ENCODE measurements at places on chromosomes 2 and 18. TPM values are rescaled to one million over a fixed set of nuclear protein-coding genes. Genes with fewer than 3 reads are reported as not detected.
A peak's percentile ranks its signal among the peaks of the same experiment; 100 is the strongest.

DNA sequence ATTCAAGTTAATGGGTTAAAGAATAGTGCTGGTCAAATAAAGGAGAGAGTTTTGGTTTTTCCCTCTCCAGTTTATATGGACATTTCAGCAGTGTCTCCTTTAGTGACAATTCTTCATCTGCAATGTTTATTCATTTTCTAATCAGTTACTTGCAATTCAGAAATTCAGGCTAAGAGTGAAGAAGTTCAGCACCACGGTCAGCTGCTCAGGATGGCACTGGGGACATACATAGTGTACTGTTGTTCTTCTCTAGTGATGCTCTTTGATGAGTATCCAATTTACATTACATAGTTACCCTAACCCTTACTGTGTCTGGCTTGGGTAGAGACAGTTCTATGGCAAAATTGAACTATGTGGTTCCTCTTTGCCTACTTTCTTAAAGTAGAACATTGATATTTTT lies 412.7 kb downstream of the CNTNAP5 start:
- no peaks in the 10 kb centered on the region for H3K4me1 ChIP-seq
- H3K27ac ChIP-seq: no peak overlapping the region
- no peaks in the 10 kb centered on the region for H3K36me3 ChIP-seq
- DNase-seq: no peak

- no peaks in the 10 kb centered on the region for H3K4me1 ChIP-seq
- no peaks in the 10 kb centered on the region for H3K36me3 ChIP-seq
- H3K4me3 ChIP-seq: no peak overlapping the region
These were observed 152.5 kb downstream of the NRXN1 start for GRCh38 chr2:50879457-50879856.

DNA sequence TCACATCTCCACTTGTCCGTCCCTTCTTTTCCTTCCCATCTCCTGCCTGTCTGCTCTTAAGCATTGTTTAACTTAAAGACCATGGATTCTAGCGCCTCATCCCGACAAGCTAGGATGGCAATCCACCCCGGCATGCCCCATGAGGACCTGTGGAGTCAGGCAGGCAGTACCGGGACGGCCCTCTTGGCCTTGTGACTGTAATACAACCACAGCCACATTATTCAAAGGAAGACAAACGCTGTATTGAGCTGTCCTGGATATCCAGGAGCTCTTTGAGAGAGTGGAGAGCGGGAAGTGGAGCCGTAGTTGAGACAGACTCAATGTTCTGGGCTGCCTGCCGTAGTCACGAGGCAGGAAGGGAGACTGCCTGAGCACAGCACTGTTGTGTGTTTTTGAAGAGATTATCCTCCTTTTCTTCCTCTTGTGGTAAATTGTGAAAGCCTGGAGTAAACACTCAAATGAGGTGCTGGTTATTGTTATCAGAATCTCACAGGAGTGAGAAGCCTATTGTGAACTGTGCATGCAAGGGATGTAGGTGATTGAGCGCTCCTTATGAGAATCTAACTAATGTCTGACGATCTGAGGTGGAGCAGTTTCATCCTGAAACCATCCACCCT lies 929.8 kb upstream of the CNTNAP5 start:
- H3K4me1 ChIP-seq: no peaks in the 10 kb centered on the region

DNA sequence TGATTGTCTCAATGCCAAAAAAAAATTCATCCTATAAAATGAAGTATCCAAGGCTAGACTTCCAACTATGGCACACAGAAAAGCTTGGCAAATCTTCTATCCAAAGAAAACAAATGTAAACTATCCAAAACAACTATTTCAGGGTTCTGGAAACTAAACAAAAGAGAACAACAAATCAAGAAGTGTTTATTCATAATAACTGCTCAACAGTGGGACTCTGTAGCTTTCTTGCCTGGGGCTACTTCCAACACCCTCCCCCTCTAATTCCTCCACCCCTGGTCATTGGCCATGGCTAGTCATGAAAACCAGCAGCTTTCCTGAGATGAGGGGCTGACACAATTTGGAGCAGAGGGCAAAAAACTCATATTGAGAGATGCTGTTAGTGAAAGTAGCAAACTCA lies 107.0 kb downstream of the EXOC6B start:
- no peaks in the 10 kb centered on the region for H3K27me3 ChIP-seq
- no peak overlapping the region for H3K27ac ChIP-seq

GRCh38 chr2:238104691-238105371 lies 4.7 kb downstream of the ESPNL start:
- no peaks in the 10 kb centered on the region for H3K36me3 ChIP-seq
- H3K27ac ChIP-seq: no peak overlapping the region
- no peaks in the 10 kb centered on the region for H3K27me3 ChIP-seq
- H3K4me3 ChIP-seq: no peak overlapping the region

DNA sequence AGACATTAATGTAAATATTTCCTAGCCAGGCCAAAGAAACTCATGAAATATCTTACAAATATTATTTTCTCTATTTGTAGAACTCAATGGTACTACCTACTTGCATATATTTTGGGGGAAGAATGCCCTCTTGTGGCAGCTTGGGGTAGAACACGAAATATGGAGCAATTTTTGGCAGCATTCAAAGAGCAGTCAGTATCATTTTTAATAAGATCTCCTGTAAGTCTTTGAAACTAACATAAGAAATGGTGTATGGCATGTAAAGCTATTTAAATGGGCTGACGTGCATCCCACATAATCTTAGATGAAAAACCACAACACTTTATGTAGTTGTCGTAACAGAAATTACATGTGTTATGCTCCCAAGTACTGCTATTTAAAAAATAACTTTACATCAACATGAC lies 62.3 kb upstream of the CCDC195 start:
- DNase-seq: peak; percentile 60
- H3K4me3 ChIP-seq: no peak overlapping the region
- no peak overlapping the region for H3K27ac ChIP-seq
- no peaks in the 10 kb centered on the region for H3K27me3 ChIP-seq
- peaks cover 6% of the 10 kb centered on the region for H3K36me3 ChIP-seq

- H3K27me3 ChIP-seq: no peaks in the 10 kb centered on the region
- no peak overlapping the region for H3K4me3 ChIP-seq
- no peak overlapping the region for H3K27ac ChIP-seq
- DNase-seq: no peak
- no peaks in the 10 kb centered on the region for H3K36me3 ChIP-seq
- peaks cover 1% of the 10 kb centered on the region for H3K4me1 ChIP-seq
These were observed 95.8 kb downstream of the PTPRM start for GRCh38 chr18:7662866-7663265.

- no peak overlapping the region for H3K4me3 ChIP-seq
- H3K4me1 ChIP-seq: peaks cover 3% of the 10 kb centered on the region
- DNase-seq: no peak
These were observed 33.9 kb upstream of the SEMA4C start for GRCh38 chr2:96903815-96904214.

GRCh38 chr18:13584825-13585224 lies 141.5 kb downstream of the FAM210A start:
- no peak overlapping the region for H3K4me3 ChIP-seq

DNA sequence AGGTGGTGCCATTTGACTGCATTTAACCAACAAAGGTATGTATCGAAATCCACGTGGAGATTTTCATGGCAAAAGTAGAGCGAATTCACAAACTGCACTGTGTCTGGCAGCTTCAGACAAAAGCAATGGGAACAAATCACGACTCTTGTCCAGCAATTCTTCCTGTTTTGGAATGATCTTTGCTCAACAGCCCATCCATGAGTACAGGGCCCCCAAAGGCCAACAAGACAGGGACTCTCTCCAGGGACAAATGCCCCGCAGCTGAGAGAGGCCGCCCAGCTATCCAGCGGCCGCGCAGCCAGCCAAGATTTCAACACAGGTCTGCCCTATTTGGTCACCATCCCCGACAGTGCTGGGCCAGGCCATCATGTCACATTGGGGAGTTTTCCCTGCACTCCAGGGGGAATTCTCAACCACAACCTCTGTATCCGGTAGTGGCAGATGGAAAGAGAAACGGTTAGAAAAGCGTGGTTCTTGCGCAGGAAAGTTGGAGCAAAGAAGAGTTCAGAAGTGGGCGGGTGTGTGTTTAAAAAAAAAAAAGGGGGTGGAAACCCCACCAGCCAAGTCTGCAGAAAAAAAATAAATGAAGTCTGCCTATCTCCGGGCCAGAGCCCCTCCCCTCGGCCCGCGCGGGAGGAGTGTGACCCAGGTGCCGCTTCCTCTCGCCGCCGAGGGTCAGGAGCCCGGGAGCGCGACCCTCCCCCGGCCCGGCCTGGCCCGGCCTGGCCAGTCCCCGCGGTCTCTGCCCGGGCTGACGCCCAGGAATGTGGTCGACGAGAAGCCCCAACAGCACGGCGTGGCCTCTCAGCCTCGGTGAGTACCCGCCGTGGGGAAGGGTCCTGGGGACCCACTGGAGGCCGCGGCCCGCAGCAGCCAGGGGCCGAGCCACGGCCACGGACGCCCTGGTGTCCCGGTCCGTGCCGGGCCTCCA lies at the start of gene GYPC:
TSS of gene GYPC (plus strand) at position 659 of the 931 bp plus-strand sequence. CDS start at position 765, 106 bp downstream.
- peaks cover 5% of the 10 kb centered on the region for H3K36me3 ChIP-seq
- H3K4me1 ChIP-seq: peaks cover 17% of the 10 kb centered on the region
- DNase-seq: peak; percentile 82
- H3K4me3 ChIP-seq: peak within 1 kb of the TSS; percentile 48
- peak within 1 kb of the TSS; percentile 90 for H3K27ac ChIP-seq

GRCh38 chr2:232588680-232589585 lies 38.4 kb downstream of the EIF4E2 start:
- H3K27ac ChIP-seq: no peak overlapping the region
- no peaks in the 10 kb centered on the region for H3K27me3 ChIP-seq
- peaks cover 3% of the 10 kb centered on the region for H3K4me1 ChIP-seq
- H3K4me3 ChIP-seq: no peak overlapping the region
- no peaks in the 10 kb centered on the region for H3K36me3 ChIP-seq
- DNase-seq: peak; percentile 86

DNA sequence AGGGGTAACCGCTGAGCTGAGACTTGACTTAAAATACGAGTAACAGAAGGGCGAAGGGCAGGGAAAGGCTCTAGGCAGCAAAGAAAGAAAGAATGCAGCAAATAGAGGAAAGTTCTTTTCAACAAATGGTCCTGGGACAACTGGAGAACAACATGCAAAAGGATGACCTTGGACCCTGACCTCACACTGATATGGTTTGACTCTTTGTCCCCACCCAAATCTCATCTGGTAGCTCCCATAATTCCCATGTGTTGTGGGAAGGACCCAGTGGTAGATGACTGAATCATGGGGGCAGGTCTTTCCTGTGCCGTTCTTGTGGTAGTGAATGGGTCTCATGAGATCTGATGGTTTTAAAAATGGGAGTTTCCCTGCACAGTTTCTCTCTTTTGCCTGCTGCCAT lies 33.9 kb downstream of the ST3GAL5 start:
- no peaks in the 10 kb centered on the region for H3K4me1 ChIP-seq
- no peak overlapping the region for H3K27ac ChIP-seq
- no peaks in the 10 kb centered on the region for H3K27me3 ChIP-seq
- no peak for DNase-seq
- H3K36me3 ChIP-seq: peaks cover 13% of the 10 kb centered on the region

DNA sequence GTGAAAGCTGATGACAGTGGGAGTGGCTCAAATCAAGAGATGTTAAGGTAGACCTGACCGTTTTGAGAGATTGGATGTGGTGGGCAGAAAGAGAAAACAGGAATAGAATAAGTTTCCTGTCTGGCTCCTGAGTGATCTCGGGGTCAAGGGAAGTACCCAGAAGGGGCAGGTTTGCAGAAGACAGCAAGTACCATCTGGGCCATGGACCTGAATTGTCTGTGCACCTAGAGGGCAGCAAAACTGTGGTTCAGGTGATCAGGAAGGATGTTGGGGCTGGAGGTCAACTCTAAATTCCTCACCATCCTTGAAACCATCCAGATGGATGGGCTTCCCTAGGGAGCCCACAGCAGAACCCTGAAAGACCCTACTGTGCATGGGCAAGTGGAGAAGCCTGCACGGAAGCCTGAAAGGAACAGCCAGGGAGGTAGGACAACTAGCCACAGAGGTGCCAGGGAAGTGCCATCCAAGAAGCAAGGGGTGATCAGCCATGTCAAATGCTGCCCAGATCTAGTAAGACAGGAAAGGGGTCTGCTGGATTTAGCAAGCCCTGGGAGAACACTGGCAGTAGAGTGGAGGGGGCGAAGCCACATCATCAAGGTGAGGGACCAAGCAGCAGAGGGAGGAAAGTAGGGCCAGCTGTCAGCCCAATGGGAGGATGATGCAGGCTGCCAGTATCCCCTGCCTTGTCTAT lies 8.0 kb downstream of the TEX261 start:
- H3K27ac ChIP-seq: no peak overlapping the region
- no peaks in the 10 kb centered on the region for H3K27me3 ChIP-seq
- no peaks in the 10 kb centered on the region for H3K4me1 ChIP-seq
- no peak overlapping the region for H3K4me3 ChIP-seq
- peaks cover 46% of the 10 kb centered on the region for H3K36me3 ChIP-seq
- DNase-seq: no peak

- DNase-seq: no peak
- no peak overlapping the region for H3K4me3 ChIP-seq
- no peaks in the 10 kb centered on the region for H3K4me1 ChIP-seq
- no peak overlapping the region for H3K27ac ChIP-seq
- H3K27me3 ChIP-seq: no peaks in the 10 kb centered on the region
- H3K36me3 ChIP-seq: no peaks in the 10 kb centered on the region
These were observed 279.6 kb downstream of the CYRIA start for GRCh38 chr2:16386031-16386430.

DNA sequence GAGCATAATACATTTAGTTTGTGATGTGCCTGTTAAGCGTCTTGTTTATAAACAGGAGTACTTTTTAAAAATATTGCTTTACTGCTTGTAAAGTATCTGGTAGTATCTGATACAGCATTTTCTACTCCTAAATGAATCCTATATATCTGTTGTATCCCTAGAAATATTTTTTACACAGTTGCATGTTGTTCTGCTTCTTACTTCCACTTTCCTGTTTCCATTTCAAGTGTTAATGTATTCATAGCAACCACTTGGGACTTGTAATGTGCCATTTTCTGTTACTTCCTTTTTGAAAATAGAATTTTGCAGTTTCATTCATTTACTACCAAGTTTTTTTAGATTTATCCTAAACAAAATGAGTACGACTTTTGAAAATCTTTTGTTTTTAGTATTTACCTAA lies 24.9 kb downstream of the CCNT2 start:
- peaks cover 30% of the 10 kb centered on the region for H3K36me3 ChIP-seq
- no peaks in the 10 kb centered on the region for H3K27me3 ChIP-seq
- no peak overlapping the region for H3K4me3 ChIP-seq
- H3K4me1 ChIP-seq: no peaks in the 10 kb centered on the region
- no peak for DNase-seq
- no peak overlapping the region for H3K27ac ChIP-seq

DNA sequence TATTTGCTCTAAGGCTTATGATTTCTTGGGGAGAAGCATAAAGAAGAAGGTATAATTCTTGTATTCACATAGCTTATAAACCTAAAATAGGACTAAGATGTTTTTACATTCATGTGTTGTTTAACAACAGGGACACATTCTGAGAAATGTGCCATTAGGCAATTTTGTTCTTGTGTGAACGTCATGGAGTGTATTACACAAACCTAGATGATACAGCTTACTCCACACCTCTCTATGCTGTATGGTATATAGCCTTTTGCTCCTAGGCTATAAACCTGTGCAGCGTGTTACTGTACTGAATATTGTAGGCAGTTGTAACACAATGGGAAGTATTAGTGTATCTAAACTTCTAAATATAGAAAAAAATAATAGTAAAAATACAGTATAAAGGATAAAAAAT lies 92.1 kb downstream of the PHLPP1 start:
- no peaks in the 10 kb centered on the region for H3K36me3 ChIP-seq
- H3K4me1 ChIP-seq: peaks cover 2% of the 10 kb centered on the region
- H3K27me3 ChIP-seq: no peaks in the 10 kb centered on the region
- no peak for DNase-seq
- H3K27ac ChIP-seq: no peak overlapping the region

The NEB gene
- total RNA-seq: under 0.01 TPM

The ZEB2 gene
- total RNA-seq: 50.9 TPM

The EIF4E2 gene
- total RNA-seq: 149 TPM

The SH3RF3 gene
- 3.4 TPM for total RNA-seq

The SDC1 gene
- 22.0 TPM for total RNA-seq

The TMEM214 gene
- 32.1 TPM for total RNA-seq

The MAP2 gene
- 0.28 TPM for total RNA-seq

The TSPYL6 gene
- not detected for total RNA-seq

The C2orf15 gene
- total RNA-seq: under 0.01 TPM

The POTEC gene
- not detected for total RNA-seq

Data from IMR-90 (cell line).